Dorsolateral prefrontal cortex (tissue), 122 donors: ENCODE measurements at places on chromosomes 1 and 21.

DNA sequence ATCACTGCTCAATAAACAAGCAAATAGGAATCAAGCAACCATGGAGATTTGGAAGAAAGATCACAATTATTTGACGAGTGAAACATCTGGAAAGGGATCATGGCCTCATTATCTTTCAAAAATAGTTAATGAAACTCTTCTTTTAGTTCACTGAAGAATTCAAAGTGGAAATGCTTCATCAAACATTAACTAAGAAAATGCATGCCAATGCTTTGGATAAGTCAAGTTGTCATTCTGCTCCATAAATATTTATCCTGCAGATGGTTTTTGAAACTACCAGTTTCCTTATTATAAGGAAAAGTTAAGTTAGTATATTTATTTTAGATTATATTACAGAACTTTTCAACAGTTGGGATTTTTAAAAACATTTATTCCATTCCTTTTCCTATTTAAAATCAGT is 206.5 kb upstream of the ADGRL2 start:
- no peak for DNase-seq

DNA sequence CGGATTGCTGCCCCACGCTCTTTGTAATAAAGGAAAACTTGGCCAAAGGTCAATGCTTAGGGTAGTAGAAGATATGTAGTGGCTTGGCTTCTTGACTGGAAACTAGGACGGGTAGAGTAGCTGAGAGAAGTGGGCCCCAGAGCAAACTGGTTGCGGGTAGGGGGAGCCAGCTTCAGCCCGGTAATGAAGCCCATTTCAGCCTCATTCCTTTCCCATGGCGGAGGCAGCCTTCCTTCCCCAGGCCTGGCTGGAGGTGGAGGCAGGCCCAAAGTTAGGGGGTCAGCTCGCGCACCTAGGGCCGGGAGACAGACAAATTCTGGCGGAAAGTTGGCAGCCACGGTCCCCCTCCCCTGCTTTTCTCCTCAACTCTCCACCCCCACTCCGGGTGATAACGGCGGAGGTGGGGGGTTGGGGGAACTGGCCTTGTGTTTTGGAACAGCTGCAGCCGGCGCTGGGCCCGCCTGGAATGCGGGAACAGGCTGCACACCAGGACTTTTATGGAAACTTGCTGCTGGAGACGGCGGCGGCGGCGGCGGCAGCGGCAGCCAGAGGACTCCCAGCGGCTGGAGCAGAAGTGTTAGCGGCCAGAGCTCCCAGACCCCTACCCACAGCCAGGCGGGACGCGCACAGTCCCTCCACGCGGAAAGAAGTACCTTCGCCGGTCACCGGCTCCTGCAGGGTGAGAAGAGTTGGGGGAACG is at the start of gene NEXN:
Gene NEXN, plus strand, starts transcription at position 544 of the 700 bp plus-strand sequence. CDS start 27,483 bp downstream, outside the sequence.
- DNase-seq, result peak; percentile 20

DNA sequence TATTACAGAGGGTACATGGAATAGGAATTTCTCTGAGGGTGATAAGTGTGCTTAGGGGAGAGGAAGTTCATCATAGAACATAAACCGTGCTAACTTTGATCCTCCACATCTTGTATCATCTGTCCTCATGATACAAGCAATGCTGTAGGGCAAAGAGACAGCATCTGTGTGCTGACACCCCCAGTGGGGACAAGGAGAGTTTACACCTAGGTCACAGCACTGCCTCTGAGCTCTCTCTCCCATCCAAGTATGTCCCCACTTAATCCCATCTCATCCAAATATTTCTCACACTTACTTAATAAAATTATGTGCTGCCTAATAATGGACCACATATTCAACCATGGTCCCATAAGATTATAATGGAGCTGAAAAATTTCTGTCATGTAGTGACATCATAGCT is 4.3 kb upstream of the TEDDM1 start:
- DNase-seq, result no peak

- DNase-seq, result no peak
Measured at GRCh38 chr1:18324246-18324645, 156.5 kb upstream of the KLHDC7A start.

DNA sequence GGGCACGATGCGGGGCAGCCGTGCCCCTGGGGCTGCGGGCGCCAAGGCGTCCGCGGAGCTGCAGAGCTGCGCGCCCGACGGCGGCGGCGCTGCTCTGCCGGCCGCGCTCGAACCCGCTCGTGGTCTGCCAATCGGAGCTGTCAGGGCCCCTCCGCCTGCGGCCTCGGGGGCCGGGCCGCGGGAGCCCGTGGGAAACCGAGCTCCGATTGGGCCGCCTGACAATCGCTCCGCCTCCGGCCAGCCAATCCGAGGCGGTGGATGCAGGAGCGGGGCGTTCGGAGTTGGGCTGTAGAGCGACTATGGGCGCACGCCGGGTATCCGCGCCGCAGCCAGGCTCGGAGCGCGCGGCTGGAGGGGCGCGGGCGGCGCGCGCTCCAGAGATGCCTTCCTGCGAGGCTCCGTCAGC is 100.5 kb upstream of the SOD1 start:
- peak; percentile 93 for DNase-seq

GRCh38 chr1:6809461-6809860 is 24.2 kb downstream of the CAMTA1 start:
- DNase-seq, result no peak

- no peak for DNase-seq
Measured at GRCh38 chr1:199510314-199510713, 517.2 kb upstream of the NR5A2 start.

- no peak for DNase-seq
Measured at GRCh38 chr1:206430031-206430983, 40.0 kb upstream of the IKBKE start.

GRCh38 chr1:27330786-27331185 is 8.8 kb downstream of the TMEM222 start:
- DNase-seq, result no peak

DNA sequence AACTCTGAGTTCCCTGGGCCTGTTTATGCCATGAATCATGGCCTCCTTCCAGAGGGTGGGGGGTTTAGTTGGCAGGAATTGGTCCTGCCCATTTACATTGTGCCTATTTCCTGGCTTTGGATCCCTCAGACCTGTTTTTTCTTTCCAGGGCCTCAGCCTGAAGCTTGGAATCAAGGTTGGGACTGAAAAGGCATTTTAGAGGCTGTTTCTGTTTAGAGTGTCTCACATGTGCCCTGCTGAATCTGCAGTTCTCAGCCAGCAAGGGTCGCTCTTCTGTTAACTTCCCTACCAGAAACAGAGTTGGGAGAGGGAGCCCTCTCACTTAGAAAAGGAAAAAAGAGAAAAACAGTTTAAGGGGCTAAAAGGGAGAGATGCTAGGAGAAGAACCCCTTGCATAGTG is 191.1 kb downstream of the PTPRC start:
- no peak for DNase-seq

DNA sequence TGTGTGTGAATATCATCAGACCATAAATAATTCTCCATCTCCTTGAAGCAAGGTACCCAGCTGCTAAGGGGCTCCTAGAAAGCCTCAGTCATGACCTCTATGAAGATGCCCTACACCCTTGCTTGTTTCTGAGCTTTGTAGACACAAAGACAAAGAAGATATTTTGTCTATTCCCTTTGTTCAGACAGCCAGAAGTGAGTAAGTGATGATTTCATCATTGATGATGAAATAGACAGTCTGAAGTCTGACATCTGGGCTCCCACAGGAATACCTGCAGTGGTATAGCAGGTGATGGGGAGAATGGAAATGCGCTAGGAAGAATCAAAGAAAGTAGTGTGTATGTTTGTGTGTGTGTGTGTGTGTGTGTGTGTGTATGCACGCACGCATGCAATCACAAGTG is 82.2 kb upstream of the DPT start:
- DNase-seq, result no peak

DNA sequence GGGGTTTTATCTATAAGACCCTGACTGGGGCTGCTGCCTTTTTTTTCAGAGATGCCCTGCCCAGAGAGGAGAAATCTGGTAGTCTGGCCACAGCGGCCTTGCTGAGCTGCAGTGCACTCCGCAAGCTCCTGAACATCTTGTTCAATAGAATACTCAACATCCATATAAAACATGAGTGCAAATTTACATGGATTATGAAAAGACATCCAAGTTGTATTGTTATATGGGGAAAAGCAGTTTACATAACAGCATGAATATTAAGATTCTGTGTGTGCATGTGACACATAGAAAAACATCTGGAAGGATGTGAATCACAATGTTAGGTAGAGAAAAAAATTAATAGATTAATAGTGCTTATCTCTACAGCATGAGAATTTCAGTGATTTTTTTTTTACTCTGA is 16.4 kb downstream of the COG2 start:
- DNase-seq, result no peak

DNA sequence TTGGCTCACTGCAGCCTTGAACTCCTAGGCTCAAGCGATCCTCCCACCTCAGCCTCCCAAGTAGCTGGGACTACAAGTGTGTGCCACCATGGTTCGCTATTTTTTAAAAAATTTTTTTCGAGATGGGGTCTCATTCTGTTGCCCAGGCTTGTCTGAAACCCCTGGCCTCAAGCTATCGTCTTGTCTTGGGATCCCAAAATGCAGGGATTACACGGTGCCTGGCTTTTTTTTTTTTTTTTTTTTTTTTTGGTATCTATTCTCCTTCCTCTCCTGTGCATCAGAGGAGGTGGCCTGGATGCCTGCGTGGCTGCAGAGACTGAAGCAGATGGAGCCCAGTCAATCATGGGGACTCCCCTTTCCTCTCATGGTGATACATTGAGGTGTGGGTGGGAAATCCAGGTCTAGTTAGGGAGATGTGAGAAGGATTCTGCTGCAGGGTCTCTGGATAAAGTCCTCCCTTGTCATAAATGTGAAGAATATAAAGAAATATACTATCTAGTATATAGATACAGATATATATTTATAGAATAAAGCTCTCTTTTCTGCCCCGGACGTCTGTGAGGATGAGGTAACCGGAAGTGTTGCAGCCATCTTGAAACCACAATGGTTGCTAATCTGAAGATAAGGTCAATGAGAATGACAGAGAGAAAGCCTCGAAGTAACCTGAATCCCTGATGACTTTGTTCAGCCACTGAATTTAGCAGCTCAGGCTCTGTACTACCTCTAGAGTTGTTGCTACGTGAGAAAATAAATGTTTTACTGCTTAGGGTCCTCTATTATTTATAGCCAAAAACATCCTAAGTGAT is 19.5 kb upstream of the RGSL1 start:
- DNase-seq, result no peak

DNA sequence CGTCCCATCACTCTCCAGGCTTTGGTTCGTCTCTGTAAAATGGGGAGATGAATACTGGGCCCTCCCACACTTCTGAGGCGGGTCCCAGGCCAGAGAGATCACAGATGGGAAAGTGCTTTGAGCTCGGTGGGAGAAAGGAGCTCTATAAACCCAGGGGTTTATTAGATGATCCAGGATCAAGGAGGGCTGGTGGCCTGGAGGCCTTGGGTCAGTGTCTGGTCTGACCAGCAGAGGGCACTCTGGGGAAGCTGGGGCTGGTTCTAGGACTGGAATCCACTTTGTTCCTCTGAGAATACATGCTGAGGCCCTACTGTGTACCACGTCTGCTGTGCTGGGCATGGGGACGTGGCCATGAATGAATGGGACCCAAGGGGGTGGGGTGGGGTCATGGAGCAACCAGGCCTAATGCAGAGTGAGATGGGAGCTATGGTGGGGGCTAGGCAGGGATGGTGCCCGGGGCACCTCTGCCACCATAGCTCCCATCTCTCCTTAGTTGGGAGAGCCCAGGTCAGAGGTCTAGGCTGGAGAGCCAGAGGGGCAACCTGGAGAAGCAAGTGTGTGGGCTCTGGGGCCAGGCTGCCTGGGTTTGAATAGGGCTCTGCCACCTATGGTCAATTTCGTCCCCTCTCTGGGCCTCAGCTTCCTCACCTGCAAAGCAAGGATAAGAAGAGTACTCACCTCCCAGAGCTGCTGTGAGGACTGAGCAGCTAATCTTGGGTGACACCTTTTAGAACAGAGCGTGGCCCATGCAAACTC is 9.0 kb upstream of the FAM131C start:
- no peak for DNase-seq

GRCh38 chr1:41448821-41449220 is 35.7 kb downstream of the EDN2 start:
- DNase-seq, result no peak

GRCh38 chr1:156860113-156860627 is 495 bp upstream of the NTRK1 start:
- DNase-seq, result peak; percentile 72

DNA sequence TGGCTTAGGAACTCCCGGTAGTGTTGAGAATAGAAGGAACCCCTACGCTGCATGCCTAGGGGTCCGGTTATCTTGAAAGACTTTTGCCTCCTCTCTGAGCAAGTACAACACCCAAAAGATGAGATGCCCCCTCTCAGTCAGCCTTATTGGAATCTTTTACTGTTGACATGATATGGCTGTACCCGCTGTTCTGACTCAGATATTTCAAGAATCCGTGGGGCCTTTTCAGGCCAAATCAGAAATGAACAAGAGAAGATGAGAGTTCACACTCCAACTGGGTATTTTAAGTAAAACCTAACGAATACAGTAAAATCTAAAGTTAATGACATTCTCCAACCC is 164.2 kb downstream of the PPIAL4G start:
- DNase-seq, result no peak

DNA sequence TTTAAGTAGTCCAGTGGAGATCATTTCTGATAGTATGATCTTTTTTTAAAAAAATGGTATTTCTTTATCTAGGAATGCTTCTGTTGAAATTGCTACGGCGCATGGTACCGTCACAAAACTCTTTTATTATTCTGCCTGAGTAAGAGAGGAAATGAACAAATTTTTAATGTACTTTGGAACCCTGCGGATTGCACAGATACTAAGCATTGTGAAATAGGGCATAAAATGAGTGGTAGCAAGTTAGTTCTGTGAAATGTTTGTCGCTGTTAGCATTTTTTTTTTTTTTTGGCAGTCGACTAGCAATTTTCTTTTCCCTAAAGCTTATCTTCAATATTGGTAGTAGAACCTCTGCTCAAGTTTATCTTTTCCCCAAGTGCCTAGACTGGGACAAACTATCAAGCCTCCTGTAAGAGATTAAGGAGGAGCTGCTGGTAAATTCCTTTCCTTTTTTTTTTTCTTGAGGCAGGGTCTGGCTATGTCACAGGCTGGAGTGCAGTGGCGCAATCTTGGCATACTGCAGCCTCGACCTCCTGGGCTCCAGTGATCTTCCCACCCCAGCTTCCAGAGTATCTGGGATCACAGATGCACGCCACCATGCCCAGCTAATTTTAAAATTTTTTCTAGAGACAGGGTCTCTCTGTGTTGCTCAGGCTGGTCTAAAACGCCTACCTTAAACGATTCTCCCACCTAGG is 2.2 kb downstream of the ITSN1 start:
- DNase-seq, result no peak

GRCh38 chr1:216626394-216627067 is 96.7 kb downstream of the ESRRG start:
- no peak for DNase-seq
